ENCODE measurements at places on chromosomes 7 and 10. TPM values are rescaled to one million over a fixed set of nuclear protein-coding genes. Genes with fewer than 3 reads are reported as not detected.

The COBL gene
- 50.2 TPM for total RNA-seq

DNA sequence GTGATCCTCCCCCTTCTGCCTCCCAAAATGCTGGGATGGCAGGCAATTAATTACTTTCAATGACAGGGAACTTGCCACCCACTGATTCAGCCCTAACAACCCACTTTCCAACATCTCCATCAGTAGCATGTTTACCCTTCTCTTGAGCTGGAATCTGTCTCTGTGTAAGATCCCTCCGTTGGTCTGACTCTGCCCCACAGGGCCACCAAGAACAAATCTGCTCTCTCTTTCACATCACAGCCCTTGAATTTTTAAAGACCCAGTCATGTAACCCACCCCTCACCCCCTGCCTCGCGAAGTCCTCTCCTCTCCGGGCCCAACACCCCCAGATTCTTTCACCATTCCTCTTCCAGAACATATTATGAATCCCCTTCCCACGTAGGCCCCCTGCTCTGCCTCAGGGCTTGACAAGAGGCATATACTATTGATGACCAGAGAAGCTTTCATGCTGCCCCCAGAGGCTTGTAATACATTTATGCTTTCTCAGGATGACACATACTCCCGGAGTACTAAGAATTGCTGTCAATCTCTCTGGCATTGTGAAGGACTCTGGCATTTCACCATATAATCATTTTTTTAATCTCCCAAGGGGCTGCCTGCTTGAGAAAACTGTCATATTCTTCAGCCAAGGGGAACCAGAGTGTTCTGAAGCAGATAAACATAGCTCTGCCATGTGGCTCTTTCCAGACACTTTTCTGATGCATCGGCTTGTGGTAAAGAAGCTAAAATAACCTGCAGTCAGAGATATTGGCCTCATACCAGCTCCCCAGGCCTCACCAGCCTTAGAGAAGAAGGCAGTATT lies 179.2 kb upstream of the AUTS2 start:
- peak; percentile 25 for DNase-seq

DNA sequence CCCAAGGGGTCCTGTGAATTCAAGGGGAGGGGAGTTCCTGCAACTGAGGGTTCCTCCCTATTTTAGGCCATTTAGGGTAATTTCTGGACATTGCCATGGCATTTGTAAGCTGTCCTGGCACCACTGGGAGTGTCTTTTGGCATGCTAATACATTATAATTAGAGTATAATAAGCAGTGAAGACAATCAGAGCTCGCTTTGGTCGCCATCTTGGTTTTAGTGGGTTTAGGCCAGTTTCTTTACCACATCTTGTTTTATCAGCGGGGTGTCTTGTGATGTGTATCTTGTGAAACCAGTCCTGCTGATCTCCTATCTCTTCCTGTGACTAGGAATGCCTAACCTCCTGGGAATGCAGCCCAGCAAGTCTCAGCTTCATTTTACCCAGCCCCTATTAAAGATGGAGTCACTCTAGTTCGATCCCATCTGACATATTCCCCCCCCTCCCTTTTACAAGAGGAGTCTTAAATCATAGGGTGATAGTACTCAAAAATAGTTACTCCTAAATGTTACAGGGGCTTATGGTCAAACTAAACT lies 43.2 kb downstream of the SVOPL start:
- DNase-seq: no peak

The HNRNPH3 gene
- total RNA-seq: 29.0 TPM

DNA sequence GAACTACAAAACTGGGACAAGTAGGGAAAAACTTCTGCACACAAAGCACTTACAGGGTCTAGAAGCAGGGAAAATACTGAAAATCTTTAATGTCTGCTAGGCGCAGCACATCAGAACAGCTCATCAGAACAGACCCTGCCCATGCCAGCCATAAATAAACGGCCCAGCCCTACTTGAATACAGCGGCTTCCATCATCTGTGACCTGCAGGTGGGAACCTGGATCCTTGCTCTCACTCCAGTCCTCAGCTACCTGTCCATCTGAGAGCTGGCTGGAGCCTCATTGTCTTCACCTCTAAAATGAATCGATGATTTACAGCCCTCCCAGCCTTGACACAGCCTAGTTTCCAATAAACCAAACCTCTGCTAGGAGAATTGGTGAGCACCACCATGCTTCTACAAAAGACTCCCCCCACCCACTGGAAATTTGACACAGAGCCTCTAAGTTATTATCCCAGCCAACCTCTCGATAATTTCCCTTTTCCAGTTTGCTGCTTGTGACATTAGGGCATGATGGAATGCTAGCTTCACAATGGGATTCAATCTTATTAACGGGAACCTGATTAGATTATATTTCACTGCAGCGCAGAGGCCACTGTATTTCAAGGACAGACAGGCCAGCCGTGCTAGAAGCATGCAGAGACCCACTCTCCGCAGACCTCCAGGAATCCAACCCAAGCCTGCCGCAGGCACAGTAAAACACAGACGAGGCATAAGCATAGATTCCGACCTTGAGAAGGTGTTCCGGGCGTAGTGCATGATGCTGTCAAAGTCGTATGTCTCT lies 61.6 kb upstream of the OPALIN start:
- no peak for DNase-seq

The DYDC1 gene
- total RNA-seq: not detected

Measured in suprapubic skin (tissue), 4 donors.